ENCODE measurements at places on chromosomes 5 and 9. TPM values are rescaled to one million over a fixed set of nuclear protein-coding genes. Genes with fewer than 3 reads are reported as not detected.

Gene NMUR2
- not detected for total RNA-seq

Gene NEURL1B
- total RNA-seq: 23.0 TPM

Gene HAPLN1
- total RNA-seq: 1.6 TPM

Gene ANAPC2
- total RNA-seq: 21.4 TPM

Gene GHR
- 16.7 TPM for total RNA-seq

Gene TEK
- 23.0 TPM for total RNA-seq

Gene PCDHA9
- total RNA-seq: 0.52 TPM

Gene PTGES
- total RNA-seq: 12.5 TPM

Gene XPA
- 8.9 TPM for total RNA-seq

Gene SH3GL2
- under 0.01 TPM for total RNA-seq

Gene IL9
- not detected for total RNA-seq

Gene SCGB3A2
- not detected for total RNA-seq

Gene SPATA31E1
- not detected for total RNA-seq

Gene C9orf152
- not detected for total RNA-seq

Gene TAS2R1
- total RNA-seq: not detected

Gene HTR4
- total RNA-seq: not detected

Gene LEAP2
- 2.1 TPM for total RNA-seq

Data from skeletal muscle tissue (tissue), 5 donors.